ENCODE measurements at places on chromosomes 16 and 17.

DNA sequence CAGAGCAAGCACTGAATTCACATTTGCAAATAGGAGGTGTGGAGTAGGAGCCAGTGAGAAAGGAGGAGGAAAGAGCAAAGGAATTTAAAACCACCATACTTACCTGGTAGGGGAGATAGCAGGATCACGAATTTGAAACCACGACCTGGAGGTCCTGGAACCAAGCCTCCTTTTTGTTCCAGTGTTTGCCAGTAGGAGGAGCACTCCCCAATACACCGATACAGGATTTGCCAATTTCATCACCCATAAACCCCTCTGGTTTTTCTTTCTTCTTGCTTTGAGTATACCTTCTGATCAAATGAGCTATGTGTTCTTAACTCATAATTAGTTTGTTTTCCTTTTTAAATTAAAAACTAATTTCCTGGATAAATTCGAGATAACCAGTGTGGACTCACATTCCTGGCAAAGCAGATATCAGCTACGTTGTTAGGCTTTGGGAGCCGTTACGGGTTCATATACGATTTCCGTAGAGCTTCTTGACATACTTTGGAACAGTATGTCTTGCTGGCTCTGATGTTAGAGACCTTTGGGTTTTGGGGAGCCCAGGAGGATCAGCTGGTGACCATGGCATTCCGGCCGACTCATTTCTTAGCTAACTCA, 22.7 kb downstream of the BCO1 start:
- no peak for DNase-seq

- no peak for DNase-seq
These were observed at the start of gene KRTAP4-16 for GRCh38 chr17:41101586-41102259. Gene KRTAP4-16, minus strand, starts transcription at chr17:41102209. Its CDS starts 0 bp downstream, at chr17:41102209.

- DNase-seq = no peak
These were observed 1.2 kb downstream of the ARHGAP44 start for GRCh38 chr17:12790249-12791106.

DNA sequence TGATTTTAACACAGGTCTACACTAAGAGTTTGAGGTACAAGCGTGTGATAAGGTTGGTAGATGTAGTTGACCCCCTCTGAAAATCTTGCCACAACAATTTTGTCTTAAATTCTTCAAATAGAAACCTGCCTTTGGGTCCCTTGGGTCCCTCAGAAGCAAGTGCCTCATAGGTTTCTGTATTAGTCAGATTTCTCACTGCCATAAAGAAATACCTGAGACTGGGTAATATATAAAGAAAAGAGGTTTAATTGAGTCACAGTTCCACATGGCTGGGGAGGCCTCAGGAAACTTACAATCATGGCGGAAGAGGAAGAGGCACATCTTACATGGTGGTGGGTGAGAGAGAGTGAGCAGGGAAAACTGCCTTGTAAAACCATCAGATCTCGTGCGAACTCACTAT, 301.2 kb downstream of the MAP2K6 start:
- no peak for DNase-seq

- DNase-seq = no peak
These were observed 120.6 kb downstream of the IRF8 start for GRCh38 chr16:86019446-86020047.

DNA sequence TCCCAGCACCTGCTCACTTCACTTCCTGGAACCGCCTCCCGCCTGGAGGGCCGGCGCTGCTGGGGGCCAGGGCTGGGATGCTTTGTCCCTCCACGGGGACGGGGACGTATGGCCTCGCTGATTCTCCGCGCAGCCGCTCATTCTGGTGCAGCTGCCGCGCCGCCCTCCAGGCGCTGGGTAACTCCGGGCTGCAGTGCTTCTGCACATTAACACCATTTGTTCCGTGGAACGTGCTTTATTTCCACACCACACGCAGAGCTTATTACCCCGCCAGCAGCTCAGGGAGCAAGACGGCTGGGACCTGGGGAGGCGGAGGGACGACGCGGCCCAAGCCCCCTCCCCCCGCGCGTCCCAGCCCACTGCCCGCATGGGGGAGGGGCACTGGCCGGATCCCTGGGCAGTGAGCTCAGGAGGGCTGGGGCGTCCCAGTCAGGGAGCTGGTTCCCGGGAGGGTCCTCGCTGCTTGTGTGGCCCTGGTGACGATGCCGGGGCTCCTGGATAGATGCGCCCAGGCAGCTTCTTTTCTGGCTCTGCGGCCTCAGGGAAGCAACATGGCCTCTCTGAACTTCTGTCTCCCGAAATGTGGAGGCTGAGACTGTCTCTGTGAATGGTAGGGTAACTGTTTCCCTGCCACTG, 45.4 kb upstream of the ACSF3 start:
- DNase-seq = no peak

DNA sequence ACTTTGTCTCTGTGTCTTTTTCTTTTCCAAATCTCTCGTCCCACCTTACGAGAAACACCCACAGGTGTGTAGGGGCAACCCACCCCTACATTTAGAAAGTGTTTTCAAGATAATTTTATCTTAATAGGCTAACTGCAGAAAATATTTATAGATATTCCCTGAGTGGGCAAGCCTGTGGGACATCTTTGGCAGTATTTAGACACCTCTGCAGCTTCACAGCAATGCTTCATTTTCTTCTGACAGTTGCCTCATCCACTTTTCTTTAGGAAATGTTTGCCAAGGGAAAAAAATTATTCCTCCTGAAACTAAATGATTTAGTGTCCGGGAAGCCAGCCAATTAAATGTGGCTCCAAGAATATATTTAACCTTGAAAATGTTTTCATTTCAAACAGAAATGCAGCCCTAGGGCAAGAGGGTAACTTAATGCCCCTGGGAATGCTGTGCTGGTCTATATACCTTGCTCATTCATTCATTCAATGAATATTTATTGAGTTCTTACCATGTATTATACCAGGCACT, 290.4 kb downstream of the ABCC12 start:
- no peak for DNase-seq

DNA sequence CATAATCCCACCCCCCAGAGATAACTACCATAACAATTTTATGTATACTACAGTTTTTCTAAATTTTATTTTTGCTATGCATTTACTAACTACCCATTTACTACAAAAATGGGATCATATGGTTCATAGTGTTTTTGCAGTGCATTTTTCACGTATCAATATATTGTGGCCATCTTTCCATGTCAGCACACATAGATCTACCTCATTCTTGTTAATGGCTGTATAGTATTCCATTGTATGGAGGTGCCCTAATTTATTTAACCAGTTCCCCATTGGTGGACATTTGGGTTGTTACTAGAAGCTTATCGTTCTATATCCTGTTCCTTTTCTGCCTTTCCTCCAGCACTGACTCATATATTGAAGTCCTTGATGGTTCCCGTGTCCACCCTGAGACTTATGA, 22.7 kb downstream of the PROCA1 start:
- DNase-seq = no peak

- DNase-seq = no peak
These were observed 6.0 kb downstream of the TTC19 start for GRCh38 chr17:16005636-16006035.

GRCh38 chr17:45270828-45271418, 9.0 kb upstream of the SPATA32 start:
- DNase-seq = no peak

- DNase-seq = peak; percentile 63
These were observed 59.8 kb upstream of the ARL4D start for GRCh38 chr17:43338886-43339516.

DNA sequence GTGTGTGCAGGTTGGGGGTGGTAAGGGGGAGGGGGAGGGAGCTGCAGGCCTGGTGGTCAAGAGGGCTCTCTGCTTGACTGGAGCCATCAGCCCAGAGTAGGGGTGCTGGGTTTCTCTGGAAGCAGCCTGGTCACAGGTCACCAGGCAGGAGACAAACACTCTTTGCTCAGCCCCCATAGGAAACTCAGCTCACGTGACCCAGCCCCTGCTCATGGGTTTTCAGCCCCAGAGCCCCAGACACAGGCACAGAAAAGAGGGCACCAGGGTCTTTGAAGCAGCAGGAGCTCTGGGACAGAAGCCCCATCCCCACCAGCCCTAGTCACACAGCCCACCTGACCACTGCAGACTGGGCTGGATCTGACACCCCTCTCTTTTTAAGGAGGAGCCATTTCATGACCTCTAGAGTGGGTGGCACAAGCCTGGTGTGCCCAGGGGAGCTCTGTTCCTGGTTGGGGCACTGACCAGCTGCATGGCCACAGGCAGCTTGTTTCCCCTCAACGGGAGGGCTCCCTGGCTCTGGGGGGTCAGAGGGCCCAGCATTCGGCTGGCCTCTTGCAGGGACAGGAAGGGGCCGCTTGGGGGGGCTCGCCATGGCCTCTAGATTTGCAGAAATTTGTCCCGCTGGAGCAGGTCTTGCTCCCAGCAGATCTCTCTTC, 13.8 kb upstream of the CD79B start:
- DNase-seq = no peak

DNA sequence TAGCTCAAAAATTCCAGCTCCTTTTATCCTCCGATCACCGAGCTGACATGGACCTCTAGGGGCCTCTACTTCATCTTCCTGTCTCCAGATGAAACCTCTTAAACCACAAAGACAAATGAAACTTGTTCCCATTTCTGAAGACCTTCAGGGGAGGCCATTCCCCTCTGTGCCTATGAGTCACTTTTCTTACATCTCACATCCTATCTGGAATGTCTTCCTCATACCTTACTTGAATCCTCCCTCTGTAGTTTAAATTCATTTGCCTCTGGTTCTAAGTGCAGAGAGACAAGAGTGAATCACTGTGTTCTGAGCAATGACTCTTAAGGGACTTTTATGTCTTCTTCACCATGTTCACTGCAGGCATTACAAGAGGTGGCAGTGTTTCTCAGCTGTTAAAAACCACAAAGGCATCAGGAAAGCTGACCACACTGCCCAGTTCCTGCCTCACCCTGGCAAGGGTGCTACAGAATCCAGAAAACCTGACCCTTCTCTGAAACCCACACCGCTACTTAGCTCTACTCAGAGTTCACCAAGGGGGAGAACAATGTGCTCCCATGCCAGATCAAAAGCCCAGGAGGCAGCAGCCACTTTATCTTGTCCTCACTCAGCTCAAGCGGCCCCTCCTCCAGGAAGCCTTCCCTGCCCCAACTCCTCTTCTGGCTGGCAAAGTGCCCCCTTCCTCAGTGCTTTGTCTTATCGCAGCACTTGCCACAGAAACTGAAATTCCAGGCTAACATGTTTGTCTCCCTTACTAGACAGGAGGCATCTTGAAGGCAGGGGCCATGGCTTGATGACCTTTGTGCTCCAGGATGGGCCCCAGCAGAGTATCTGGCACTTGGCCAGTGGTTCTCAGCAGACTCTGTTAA, 6.4 kb downstream of the CUEDC1 start:
- no peak for DNase-seq

GRCh38 chr17:74949455-74950115, 13.9 kb downstream of the OTOP3 start:
- no peak for DNase-seq

- DNase-seq = no peak
These were observed 14.4 kb downstream of the CARHSP1 start for GRCh38 chr16:8854298-8854948.

DNA sequence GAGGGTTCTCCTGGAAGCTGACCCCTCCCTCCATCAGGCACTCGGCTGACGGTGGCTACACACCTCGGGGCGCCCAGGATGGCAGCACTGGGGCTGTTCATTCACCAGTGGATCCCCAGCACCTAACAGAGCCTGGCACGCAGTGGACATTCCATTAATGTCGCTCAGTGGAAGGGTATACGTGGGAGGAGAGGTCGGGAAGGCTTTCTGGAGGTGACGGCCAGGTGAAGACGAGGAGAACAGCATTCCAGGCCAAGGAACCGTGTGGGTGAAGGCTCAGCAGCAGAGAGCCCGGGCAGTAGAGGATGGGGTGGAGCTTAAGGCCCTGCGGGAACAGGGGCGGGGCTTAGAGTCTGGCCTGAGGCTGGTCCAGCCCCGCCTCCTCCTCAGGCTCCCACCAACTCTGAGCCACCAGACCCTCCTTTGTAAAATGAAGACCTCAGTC, 2.5 kb upstream of the HS3ST6 start:
- DNase-seq = no peak

GRCh38 chr17:76246080-76247066, 6.1 kb upstream of the RNF157 start:
- DNase-seq = no peak

- no peak for DNase-seq
These were observed 210.4 kb downstream of the CA10 start for GRCh38 chr17:51948128-51948527.

- no peak for DNase-seq
These were observed 1.7 kb downstream of the CMTM3 start for GRCh38 chr16:66605979-66606751.

DNA sequence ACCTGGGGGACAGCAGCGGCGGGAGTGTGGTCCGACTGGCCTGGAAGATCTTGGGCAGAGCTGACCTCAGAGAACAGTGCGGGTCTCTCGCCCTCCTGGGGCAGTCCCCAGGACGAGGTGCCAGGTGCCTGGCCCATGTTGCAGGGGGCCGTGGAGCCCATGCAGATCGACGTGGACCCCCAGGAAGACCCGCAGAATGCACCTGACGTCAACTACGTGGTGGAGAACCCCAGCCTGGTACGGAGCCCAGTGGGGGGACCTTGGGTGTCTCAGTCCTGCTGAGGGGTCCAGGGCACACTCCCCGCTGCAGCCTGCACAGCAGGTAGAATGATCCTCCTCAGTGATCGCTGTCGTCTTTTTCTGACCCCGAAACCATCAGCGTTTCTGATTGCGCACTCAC, 1.4 kb downstream of the GPS1 start:
- DNase-seq = no peak

GRCh38 chr17:81383504-81384421, 11.5 kb upstream of the BAHCC1 start:
- DNase-seq = no peak

DNA sequence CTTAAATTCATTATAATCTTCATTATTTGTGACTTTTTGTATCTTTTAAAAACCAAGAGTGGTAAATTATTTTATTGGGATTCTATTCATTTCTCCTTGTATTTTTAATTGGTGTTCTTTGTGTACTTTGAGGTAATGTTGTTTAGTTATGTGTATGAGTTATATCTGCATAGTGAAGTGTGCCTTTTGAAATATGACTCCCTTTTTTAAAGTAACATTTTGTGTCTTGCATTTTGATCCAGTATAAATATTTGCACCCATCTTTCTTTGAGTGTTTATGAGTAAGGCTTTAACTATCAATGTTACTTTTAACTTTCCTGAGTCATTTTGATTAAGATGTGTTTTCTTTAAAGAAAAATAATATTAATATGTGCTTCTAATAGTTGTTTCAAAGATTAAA, 90.0 kb upstream of the MYOCD start:
- DNase-seq = no peak

DNA sequence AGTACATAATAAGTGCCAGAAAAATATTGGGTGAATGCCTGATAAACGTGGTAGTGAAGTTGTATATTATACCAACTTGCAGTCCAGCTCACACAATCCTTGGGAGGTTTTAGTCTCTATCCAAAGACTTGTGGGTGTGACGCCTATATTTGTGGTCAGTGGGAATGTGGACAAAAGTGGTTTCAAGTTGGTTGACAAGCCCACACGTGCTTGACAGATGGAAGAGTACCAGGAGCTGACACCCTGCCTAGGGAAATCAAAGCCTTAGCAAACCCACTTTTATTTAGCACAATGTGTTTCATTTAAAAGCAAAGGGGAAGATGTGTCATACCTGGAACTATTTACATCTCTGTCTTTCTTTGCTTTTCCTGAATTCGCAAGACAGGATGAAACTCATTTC, 79.0 kb downstream of the CA10 start:
- no peak for DNase-seq
